Left colon (tissue), 2 donors: ENCODE measurements at places on chromosomes 11 and 22. TPM values are rescaled to one million over a fixed set of nuclear protein-coding genes. Genes with fewer than 3 reads are reported as not detected.

The OR10A2 gene
- not detected for total RNA-seq

DNA sequence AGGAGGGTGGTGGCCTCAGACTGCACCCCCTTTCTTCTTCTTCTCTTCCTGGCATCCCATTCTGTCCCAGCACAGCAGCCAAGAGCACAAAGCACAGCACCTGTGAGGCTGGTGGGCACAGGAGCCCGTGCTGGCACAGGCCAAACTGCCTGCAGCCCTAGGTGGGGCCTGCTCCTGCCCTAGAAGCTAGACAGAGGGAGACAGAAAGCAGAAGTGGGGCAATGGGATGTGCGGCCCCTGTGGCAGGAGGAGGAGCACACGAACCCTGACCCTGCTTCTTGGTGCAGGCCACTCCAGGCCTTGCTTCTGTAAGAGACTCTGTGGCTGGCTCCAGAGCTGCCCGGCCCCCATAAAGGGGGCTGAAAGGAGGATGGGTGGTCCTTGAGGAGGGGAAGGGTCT is 3.9 kb upstream of the PTS start:
- DNase-seq, result no peak

The MMP27 gene
- 0.47 TPM for total RNA-seq

GRCh38 chr22:34998921-34999320 is 67.0 kb upstream of the ISX start:
- DNase-seq, result no peak

The SNX32 gene
- 3.8 TPM for total RNA-seq

DNA sequence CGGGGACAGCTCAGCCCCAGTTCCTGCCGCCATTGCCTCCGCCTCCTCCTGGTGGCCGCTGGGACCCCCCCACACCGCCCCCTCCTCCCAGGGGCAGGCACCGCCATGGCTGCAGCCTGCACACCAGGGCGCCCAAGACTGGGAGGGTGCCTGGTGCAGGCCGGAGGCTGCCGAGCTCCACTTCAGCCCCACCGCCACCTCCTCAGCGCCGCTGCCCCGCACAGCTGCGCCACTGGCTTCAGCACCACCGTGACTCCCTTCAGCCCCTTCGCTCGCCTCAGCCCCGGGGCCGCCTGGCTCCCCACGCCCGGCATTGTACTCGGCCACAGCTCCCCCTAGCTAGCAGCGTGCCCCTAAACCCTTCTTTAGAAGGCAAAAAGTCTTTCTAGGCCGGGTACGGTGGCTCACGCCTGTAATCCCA is 131.1 kb downstream of the CRYBB2 start:
- DNase-seq, result no peak

- DNase-seq, result no peak
These were observed 107.8 kb downstream of the SYN3 start for GRCh38 chr22:32950366-32950765.

The TUBGCP6 gene
- total RNA-seq, result 26.3 TPM

- DNase-seq, result no peak
These were observed 211.3 kb downstream of the NXPE2 start for GRCh38 chr11:114889594-114890011.

GRCh38 chr11:46361283-46362155 is 14.3 kb downstream of the DGKZ start:
- no peak for DNase-seq

DNA sequence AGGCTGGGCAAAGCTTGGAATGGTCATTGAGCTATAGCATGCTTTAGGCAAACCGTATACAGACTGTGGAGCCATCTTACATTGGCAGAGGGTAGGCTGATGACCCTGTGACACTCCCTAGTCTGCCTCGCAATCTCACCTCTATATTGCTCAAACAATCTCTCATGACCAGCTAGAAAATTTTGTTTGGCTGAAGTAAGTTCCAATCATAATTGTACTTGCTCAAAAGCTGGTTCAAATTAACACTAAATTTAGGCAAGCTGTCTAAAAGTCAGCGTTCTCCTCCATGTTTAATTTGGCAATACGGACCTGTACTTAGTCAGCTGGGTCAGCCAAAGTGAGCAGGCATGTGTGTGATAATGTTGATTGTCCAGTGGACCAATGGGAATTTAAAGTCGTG is 133.0 kb downstream of the SWAP70 start:
- DNase-seq, result no peak
